IMR-90 (cell line): ENCODE measurements at places on chromosomes 4 and X. TPM values are rescaled to one million over a fixed set of nuclear protein-coding genes. Genes with fewer than 3 reads are reported as not detected.

DNA sequence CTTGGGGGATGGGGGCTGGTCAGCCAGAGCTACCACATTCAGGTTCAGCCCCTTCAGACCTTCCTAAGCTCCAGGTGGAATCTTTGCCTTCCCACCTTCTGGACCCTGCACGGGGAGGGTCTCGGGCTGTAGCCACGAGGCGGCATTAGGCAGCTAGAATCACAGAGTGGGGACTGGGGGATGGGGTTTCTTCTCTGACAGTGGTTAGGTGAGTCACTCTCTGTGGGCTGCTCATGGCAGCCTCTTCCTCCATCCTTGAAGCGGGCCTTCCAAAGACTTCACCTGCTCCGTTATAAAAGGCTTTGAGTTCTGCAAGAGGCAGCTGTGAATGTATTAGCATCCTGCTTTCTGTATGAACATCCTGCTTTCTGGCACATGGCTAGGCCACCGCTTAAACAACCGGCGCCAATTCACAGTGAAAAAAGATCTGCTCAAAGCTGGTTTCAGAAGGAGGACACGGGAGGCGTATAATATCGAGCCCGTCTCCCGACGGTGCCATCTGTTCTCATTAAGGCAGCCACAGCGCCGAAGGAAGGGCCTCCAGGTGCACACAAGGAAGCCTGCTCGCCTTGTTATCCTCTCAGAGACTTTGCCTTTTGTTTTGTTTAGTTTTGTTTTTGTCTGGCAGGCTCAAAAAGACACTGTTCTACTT lies 74.3 kb upstream of the IGFBP7 start:
- no peaks in the 10 kb centered on the region for H3K36me3 ChIP-seq
- H3K4me1 ChIP-seq: no peaks in the 10 kb centered on the region
- peaks cover 2% of the 10 kb centered on the region; the same call in 1 of the 2 replicates for H3K27me3 ChIP-seq
- no peak for DNase-seq

DNA sequence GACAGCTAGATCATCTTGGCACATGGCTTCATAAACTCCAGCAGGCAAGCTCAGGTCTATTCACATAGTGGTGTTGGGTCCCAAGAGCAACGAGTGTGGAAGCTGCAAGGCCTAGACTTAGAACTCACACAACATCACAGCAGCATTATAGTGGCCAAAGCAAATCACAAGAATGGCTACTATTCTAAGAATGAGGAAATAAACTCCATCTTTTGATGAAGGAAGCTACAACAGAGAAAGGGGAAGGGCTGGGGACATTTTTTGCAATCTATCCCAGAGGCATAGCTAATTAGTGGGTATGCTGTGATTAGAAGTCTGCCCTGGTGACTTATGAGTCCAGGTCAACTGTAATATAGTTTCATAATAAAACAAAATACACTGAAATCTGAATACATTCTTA lies 42.9 kb upstream of the TAB3 start:
- H3K27ac ChIP-seq: no peak overlapping the region
- no peak overlapping the region for H3K4me3 ChIP-seq
- DNase-seq: no peak
- H3K4me1 ChIP-seq: no peaks in the 10 kb centered on the region
- H3K27me3 ChIP-seq: peaks cover 2% of the 10 kb centered on the region; the same call in 1 of the 2 replicates

- no peaks in the 10 kb centered on the region; the same call in 1 of the 2 replicates for H3K27me3 ChIP-seq
- H3K4me3 ChIP-seq: no peak overlapping the region
- no peak overlapping the region for H3K27ac ChIP-seq
- peaks cover 10% of the 10 kb centered on the region for H3K4me1 ChIP-seq
- DNase-seq: no peak
Measured at GRCh38 chrX:130097507-130098209, 12.6 kb downstream of the ELF4 start.

DNA sequence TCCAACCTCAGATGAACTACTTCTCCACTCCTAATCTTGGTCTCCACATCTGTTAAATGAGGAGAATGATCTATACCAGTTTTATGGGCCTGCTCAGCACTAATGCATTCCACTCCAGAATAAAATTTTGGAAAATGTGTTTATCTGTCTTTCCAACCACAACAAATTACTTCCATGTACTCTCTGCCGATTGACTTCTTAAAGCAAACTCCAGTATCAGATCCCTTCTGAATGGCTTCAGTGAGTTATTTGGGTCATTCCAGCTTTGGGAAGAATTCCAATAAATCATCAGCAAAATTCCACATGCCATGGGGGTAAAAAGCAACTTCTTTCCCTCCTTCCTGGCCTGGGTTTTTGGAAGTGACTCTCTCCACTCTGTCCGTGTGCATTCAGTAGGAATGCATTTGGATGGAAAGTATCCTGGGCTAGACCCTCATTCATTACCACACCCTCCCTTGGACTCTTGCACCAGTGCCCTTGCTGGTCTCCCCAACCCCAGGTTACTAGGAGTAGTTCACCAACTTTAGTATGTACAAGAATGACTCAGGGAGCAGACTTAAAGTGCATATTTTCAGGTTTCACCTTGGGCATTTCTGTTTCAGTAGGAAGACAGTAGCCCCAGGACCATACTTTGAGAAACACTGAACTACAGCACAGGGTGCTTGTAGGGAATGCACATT lies 15.4 kb upstream of the ADH6 start:
- no peaks in the 10 kb centered on the region for H3K4me1 ChIP-seq
- no peak overlapping the region for H3K27ac ChIP-seq
- no peaks in the 10 kb centered on the region for H3K27me3 ChIP-seq
- H3K4me3 ChIP-seq: no peak overlapping the region
- H3K36me3 ChIP-seq: no peaks in the 10 kb centered on the region
- no peak for DNase-seq

DNA sequence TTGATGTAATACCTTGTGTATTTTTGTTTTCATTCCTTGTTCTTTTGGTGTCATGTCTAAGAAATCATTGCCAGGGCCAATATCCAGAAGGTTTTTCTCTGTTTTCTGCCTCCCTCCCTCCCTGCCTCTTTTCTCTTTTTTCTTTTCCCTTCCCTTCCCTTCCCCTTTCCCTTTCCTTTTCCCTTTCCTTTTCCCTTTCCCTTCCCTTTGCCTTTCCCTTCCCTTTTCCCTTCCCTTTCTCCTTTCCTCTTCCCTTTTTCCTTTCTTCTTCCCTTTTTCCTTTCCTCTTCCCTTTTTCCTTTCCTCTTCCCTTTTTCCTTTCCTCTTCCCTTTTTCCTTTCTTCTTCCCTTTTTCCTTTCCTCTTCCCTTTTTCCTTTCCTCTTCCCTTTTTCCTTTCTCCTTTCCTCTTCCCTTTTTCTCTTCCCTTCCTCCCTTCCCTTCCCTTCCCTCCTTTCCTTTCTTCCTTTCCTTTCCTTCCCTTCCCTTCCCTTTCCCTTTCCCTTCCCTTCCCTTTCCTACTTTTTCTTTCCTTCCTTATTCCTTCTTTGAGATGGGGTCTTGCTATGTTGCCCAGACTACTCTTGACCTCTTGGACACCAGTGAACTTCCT lies 646.1 kb downstream of the RAPGEF2 start:
- DNase-seq: no peak
- no peaks in the 10 kb centered on the region for H3K36me3 ChIP-seq
- no peaks in the 10 kb centered on the region for H3K4me1 ChIP-seq
- no peaks in the 10 kb centered on the region for H3K27me3 ChIP-seq
- H3K27ac ChIP-seq: no peak overlapping the region

The TREX2 gene
- 0.36 and 0.56 TPM in 2 replicates for total RNA-seq

GRCh38 chr4:53378171-53378482 lies 686 bp downstream of the FIP1L1 start:
- no peaks in the 10 kb centered on the region; the same call in 1 of the 2 replicates for H3K4me1 ChIP-seq
- H3K27ac ChIP-seq: peak overlapping the region; percentile 95
- H3K4me3 ChIP-seq: peak overlapping the region; percentile 93

- no peaks in the 10 kb centered on the region for H3K36me3 ChIP-seq
- no peak for DNase-seq
- H3K4me1 ChIP-seq: no peaks in the 10 kb centered on the region; the same call in 1 of the 2 replicates
- no peak overlapping the region for H3K4me3 ChIP-seq
- H3K27me3 ChIP-seq: peaks cover 9% of the 10 kb centered on the region
- H3K27ac ChIP-seq: no peak overlapping the region
Measured at GRCh38 chrX:150224676-150225075, 138.4 kb upstream of the MAMLD1 start.

DNA sequence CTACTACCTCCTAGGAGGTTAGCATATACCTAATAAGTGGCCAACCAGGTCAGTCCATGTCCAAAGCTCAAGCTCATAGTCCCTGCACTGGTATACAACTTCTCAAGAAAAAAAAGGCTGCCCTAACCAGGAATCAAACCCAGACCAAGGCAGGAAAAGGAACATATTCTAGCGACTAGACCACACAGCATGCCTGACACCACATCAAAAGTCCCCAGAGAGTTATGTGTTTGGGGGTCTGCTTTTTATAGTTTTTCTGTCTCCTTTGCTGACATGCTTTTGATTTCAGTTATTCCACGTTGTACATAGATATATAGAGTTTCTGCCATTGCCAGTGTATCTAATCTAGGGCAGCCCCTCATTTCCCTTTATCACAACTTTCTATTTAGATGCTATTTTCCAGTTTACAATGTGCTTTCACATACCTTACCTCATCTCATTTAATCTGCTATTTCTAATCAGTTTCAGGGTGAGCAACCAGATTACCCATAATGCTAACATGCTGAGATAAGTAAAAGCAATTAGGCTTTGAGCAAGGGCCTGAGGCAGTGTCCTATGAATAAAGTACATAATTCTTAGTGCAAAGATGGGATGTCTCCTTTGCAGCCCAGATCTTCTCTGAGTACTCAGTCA lies 17.8 kb downstream of the ARHGEF6 start:
- peaks cover 1% of the 10 kb centered on the region; the same call in 1 of the 2 replicates for H3K4me1 ChIP-seq
- no peak for DNase-seq
- no peaks in the 10 kb centered on the region for H3K36me3 ChIP-seq
- no peak overlapping the region for H3K27ac ChIP-seq
- H3K27me3 ChIP-seq: no peaks in the 10 kb centered on the region
- no peak overlapping the region for H3K4me3 ChIP-seq

DNA sequence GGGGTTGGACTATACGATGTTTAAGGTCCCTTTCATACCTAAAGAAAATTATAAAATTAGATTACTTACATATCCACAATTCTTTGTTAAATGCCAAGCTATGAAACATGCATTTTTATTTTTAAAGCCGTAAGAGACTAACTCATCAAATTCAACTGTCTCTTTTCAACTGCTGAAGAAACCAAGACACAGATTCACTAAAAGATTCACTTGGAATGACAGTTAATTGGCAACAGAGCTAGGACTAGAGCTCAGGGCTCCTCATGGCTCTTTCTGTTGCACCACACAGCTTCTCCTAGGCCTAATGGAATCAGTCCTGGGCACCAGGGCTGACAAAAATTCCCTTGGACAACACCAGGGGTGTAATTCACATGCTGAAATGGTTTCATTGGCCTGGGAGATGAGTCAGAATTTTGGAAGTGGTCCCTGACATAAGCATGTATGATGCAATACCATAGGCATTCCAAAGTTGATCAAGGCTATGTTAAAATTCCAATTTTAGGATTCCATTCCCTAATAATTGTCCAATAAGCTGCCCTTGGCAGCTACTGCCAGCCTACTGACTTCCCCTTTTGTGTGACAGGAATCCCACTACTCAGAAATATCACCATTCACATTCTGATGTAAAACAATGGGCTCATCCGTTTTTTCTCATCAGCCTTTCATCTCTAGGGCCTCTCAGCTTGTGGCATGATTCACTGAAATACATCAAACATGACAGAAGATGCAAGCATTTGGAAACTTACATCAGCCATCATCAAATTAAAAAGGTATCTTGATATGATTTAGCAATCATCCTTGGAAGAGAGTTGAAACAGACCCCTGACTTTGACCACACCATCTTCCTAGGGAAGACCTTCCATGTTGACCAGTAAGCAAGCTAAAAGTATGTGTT lies 54.2 kb downstream of the PLAC1 start:
- H3K27me3 ChIP-seq: no peaks in the 10 kb centered on the region
- no peak overlapping the region for H3K4me3 ChIP-seq

DNA sequence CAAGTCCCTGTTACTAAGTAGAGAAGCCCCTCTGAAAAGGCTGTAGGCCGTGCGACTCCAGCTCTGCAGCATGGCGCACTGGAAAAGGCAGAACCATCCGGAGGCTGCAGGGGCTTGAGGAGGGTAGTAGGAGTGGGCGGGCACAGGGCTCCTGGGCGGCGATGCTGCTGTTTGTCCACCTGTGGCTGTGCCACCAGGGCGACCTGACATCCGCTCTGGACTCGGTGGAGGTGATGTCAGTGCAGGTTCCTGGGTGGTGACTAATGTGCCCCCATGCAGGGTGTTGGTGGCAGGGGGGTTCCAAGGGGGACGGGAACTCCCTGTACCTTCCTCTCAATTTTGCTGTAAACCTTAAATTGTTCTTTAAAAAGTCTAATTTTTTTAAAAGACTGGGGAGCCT lies 58.3 kb downstream of the PCGF3 start:
- peaks cover 67% of the 10 kb centered on the region for H3K36me3 ChIP-seq
- no peak overlapping the region for H3K4me3 ChIP-seq
- DNase-seq: no peak
- H3K4me1 ChIP-seq: peaks cover 2% of the 10 kb centered on the region; the same call in 1 of the 2 replicates
- no peak overlapping the region for H3K27ac ChIP-seq
- no peaks in the 10 kb centered on the region for H3K27me3 ChIP-seq

The PAGE2 gene
- not detected in 2 replicates for total RNA-seq

GRCh38 chr4:148674876-148675275 lies 232.7 kb upstream of the NR3C2 start:
- H3K27ac ChIP-seq: no peak overlapping the region
- no peaks in the 10 kb centered on the region for H3K36me3 ChIP-seq
- DNase-seq: no peak

GRCh38 chr4:26404743-26405206 lies 84.0 kb downstream of the RBPJ start:
- DNase-seq: no peak
- no peaks in the 10 kb centered on the region; the same call in 1 of the 2 replicates for H3K4me1 ChIP-seq
- peaks cover 20% of the 10 kb centered on the region for H3K36me3 ChIP-seq
- H3K27me3 ChIP-seq: no peaks in the 10 kb centered on the region
- no peak overlapping the region for H3K4me3 ChIP-seq

DNA sequence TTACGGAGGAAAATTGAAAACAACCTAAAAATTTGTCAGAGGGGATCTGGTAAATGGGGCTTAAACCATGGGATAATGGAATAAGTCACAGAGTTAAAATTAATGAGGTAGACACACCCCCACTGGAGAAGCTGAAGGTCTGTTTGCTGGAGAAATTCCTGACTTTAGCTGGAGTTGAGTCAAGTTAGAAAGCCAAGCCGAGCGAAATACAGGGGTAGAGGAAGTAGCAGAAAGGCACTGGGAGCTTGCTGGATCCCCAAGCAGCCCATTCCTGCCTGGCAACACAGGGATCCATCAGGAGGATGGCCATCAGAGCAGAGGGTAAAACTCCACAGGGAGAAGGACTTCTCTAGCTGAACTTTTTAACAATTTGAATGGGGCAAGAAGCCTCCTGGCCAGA lies 163.8 kb downstream of the ATRX start:
- no peaks in the 10 kb centered on the region for H3K4me1 ChIP-seq
- H3K36me3 ChIP-seq: no peaks in the 10 kb centered on the region; the same call in 1 of the 2 replicates
- no peak for DNase-seq
- H3K4me3 ChIP-seq: no peak overlapping the region
- H3K27ac ChIP-seq: no peak overlapping the region
- no peaks in the 10 kb centered on the region for H3K27me3 ChIP-seq

The ODAM gene
- not detected in 2 replicates for total RNA-seq

GRCh38 chr4:90174621-90175023 lies 47.4 kb downstream of the CCSER1 start:
- H3K27me3 ChIP-seq: no peaks in the 10 kb centered on the region
- H3K27ac ChIP-seq: no peak overlapping the region
- no peak overlapping the region for H3K4me3 ChIP-seq
- no peaks in the 10 kb centered on the region for H3K36me3 ChIP-seq
- DNase-seq: no peak

- no peak overlapping the region for H3K27ac ChIP-seq
- no peak for DNase-seq
- H3K4me3 ChIP-seq: no peak overlapping the region
- no peaks in the 10 kb centered on the region; the same call in none of the 2 replicates for H3K4me1 ChIP-seq
Measured at GRCh38 chr4:150570862-150571261, 11.1 kb upstream of the MAB21L2 start.

The ABHD18 gene
- 4.3 and 4.7 TPM in 2 replicates for total RNA-seq

The FGA gene
- total RNA-seq: not detected in 2 replicates
